ENCODE measurements at places on chromosomes 16 and 17. TPM values are rescaled to one million over a fixed set of nuclear protein-coding genes. Genes with fewer than 3 reads are reported as not detected.

The OR1A1 gene
- total RNA-seq = not detected

DNA sequence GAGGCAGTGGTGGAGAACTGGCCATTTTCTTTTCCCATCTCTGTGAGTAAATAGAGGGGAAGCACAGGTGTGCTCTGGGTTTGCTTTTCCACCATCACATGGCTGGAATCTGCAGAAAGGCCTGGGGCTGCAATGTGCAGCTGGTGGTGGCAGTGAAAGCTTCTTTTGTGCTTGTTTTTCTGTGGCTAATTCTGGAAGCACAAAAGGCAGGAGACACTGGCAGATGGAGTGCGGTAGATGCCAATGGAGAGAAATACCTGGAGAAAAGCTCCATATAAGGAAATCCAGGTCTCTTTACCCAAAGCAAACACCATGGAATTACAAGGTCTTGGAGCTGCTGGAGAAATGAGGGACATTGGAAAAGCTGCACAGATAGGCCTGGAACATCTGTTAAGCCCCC lies 146.9 kb downstream of the HAPSTR1 start:
- no peak for DNase-seq

DNA sequence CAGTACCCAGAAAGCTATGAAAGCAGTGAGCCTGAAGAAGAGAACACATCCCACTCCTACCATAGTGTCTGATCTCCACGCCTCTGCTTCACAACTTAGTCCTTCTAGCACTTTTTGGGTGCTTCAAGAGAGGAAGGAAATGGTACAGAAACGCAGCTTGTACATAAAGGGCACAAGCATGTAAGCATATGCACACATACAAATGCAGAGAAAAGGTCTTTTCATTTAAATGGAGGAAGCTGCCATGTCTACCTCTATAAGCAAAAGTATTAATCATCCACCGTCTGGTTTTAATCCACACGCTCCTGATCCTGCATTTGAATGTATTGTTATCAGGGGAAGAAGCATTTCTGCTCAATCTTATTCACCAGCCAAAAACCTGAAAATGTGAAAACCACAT lies 100.7 kb downstream of the HIC1 start:
- DNase-seq = no peak

- DNase-seq = no peak
Observed at GRCh38 chr17:78163881-78164747, 4.3 kb upstream of the SYNGR2 start.

The CIBAR2 gene
- total RNA-seq = not detected

DNA sequence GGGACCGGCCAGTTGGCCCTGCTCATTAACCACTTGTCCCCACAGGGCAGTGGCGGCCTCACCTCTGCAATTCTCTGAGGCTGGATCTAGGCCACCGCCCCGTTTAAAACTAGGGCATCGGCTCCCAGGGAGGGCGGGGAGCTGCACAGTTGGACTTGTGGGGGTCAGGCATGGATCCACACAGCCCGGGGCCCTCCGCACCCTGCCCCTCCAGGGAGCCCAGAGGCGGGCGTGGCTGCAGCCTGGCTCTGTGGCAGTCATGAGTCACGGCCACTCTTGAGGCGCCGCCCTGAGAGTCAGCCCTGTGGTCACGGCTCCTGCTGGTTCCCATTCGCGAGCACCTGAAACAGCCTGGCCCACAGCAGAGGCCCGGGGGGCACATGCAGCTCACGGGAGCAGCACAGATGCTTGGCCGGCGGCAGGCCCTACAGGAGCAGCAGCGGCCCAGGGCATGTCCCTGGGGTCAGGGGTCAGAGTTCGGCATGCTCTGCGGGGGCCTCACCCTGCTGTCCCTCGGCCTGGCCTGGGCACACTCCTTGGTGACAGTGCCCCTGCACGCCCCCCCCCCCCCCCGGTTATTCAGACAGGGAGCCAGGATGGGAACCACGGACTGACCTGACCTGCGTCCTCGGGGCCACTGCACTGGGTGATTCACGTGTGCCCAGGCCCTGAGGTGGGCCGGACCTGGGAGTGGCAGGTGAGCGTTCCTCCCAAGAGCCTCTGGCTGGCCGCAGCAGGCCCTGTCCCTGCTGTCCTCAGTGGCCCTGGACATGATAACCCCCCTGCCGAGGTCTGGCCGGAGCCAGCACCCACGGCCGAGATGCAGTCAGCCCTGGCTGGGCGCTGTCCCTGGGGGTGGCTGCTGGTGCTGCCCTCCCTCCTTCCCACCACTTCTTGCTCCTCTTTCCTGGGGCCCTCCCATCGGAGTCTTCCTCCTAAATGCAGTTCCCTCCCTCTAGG lies 8.2 kb downstream of the CAPN15 start:
- DNase-seq = no peak

The GDPD3 gene
- total RNA-seq = 25.0 TPM

GRCh38 chr17:54180950-54181349 lies 358.2 kb downstream of the KIF2B start:
- no peak for DNase-seq

DNA sequence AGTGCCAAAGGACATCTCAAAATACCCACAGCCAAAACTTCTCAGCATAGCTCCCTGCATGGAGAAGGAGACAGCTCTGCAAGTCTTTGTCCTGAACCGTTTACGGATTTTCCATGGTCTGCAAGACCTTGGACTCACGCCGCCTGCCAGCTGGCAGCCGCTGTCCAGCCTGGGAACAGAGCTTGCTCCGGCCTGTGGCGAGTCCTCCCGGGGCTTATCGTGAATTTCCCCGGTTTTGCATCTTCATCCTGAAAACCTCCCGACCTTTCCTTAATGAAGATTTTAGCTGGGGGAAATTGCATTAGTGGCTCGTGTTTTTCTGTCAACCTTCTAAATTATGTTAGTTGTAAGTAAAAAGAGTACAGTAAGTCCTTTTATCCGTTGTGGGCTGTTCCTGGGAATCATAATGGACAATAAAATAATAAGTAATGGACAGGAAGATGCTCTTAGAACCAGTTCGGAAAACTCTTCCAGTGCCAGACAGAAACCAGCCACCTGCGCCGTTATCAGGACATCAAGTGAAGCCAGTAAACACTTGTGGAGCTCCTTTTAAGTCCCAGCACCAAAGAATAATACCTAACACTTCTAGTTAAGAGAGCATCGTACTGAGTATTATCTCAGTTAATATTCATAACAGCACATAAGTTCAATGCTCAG lies 112.4 kb upstream of the NOL11 start:
- no peak for DNase-seq

GRCh38 chr17:73335591-73336407 lies 24.0 kb upstream of the CDC42EP4 start:
- DNase-seq = no peak

- DNase-seq = no peak
Observed at GRCh38 chr16:4574919-4575705, 19.0 kb downstream of the C16orf96 start.

GRCh38 chr16:79067600-79067999 lies 532.9 kb downstream of the MAF start:
- DNase-seq = no peak

DNA sequence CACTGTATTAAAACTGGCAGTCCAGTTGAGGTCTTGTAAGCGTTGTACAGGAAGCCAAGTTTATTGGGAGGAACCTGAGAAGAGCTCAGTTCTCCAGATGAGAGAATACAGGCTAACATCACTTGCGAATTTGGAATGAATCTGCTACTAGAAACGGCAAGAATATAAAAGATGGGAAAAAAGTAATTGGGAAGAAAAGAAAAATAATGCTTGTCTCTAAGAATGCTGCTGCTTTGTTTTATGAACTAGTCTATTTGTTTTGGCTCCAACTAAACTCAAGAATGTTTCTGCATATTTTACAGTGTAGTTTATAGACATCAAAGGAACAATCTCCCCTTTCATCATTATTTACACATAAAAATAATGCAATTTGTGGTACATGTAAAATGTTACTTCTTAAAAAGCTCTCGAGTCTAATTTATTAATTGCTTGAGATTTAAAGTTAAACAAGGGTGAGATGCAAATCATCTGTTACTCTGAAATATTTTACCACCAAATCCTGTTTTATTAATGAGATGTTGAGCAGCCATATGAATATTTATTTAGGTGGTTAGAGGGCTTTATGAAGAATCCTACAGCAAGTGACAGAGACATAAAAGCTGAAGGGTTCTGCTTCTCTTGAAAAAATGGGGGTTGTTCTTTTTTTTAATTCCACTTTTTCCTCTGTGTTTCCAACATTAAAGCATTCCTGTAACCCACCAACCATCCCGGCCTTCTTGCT lies 162.1 kb upstream of the AXIN2 start:
- DNase-seq = no peak

The CSH1 gene
- not detected for total RNA-seq

DNA sequence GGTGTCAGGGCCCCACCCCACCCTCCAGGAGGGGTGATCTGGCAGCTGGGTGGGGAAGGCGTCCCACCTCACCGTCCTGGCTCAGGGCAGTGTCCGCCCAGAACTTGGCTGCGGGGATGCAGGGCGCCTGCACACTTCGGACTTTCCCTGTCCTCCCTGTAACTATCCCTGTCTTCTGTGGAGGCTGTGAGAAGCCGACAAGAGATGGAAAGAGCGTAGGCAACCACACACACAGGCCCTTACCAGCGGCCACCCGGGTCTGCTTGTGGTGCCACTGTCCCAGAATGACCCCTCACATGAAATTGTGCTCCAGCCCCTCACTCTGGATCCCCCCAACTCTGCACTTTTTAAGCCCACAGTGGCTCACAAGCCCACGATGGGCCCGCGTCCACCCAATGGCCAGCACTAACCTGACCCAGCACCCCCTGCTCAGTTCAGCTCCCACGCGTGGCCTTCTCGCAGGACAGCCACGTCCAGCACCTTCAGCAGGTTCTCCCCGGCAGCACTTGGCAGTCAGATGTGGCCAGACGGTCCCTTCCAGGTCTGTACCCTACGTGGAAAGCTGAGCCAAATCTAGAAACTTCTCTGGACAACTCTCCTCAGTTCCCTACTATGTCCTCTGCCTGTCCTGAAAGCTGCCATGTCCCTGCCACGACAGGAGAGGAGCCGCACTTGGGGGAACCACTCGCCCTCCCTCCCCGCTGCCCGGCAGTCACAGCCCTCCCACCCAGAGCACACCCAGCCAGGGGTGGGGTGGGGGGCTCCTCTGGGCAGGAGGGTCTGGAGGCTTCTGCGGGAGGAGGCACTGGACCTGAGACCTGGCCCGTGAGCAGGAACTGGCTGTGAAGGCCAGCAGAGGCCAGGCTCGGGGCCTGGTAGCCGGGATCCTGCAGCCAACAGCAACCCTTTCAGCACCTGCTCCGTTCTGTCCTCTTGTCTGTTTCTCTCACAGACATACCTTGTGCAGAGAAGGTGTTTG lies 38.0 kb downstream of the PEMT start:
- DNase-seq = no peak

GRCh38 chr17:45628019-45628418 lies 137.5 kb upstream of the PLEKHM1 start:
- DNase-seq = no peak

The TK1 gene
- not detected for total RNA-seq

DNA sequence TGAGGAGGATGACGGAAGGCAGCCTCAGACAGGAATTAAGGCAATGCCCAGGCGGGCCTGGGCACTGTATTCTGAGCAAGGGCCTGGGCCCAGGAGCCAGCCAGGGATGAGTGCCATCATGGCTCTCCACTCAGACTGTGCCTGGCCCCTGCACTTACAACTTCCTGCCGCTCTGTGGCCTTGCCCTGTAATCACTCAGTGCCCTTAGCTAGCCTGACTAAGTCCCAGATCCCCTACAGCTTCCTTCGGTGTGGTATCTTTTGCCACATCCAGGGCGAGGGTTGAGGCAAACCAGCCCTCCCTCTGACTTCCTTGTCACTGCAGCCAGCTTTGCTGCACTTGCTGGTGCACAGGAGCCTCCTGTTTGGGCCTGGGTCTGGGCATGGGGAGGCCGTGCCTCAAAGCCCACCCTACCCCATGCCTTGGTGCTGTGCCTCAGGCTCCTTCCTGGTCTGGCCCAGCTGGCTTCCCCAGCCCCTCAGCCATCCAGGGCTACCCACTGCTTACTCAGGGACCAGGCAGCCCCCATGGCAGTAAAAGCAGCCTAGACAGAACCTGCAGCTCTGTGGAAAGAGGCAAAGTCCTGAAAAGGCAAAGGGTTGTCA lies 9.3 kb downstream of the SLC46A1 start:
- no peak for DNase-seq

The SNRNP25 gene
- total RNA-seq = 11.3 TPM

The ABCA8 gene
- not detected for total RNA-seq

- no peak for DNase-seq
Observed at GRCh38 chr16:65909310-65910050, 457.0 kb upstream of the CDH5 start.

DNA sequence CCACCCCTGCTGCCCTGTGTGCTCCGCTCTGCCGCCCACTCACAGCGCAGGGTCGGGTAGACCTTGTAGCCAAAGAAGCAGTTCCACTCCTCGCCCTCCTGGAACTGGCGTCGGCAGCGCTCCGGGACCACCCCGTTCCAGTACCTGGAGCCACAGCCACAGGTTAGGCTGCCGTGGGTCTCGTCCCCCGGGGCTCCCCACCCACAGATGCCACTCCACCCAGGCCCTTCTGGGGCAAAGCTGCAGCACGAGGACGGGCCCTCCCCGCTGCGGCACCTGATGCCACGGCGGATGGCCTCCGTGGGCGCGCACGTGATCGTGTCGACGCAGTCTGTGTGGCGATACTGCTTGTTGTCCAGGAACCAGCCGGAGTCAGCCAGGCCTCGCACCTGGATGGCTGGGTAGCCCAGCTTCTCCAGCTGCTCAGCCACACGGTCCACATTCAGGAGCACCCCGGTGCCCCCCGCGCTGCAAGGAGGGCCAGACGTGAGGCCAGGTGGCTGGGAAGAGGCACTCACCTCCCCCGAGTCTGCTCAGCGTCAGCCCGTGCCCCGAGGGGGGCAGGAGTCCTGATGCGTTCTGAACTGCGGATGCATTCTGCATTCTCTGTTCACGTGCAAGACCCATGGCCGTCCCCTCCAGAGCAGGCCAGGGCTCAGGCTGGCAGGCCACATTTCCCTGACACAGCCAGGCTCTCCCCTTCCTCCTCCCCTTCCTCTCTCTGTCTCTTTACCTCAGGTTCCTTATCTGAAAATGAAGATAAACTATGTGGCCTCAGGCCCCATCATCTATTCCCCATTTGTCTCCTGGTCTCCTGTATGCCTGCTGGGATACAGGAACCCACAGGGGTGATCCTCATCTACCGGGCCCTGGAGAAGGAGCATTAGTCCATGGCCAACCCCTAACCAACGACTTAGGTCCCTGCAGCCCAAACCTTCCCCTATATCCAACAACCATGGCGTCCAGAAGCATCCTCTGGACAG lies 4.1 kb downstream of the NOTUM start:
- DNase-seq = no peak

DNA sequence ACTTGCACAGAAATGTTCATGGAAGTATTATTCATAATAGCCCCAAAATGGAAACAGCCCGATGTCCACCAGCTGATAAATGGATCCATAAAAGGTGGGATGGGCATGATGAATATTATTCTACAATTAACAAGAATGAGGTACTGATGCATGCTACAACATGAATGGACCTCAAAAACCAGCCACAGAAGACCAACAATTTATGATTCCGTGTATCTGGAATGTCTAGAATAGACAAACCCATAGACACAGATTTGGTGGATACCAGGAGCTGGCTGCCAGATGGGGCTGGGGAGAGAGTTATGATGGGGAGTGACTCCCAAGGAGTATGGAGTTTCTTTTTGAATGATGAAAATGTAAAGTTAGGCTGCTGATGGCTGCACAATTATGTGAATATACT lies 10.8 kb upstream of the NAGLU start:
- DNase-seq = no peak

All from naive thymus-derived CD8-positive, alpha-beta T cell (primary cell).